ENCODE measurements at places on chromosomes 4 and X.

DNA sequence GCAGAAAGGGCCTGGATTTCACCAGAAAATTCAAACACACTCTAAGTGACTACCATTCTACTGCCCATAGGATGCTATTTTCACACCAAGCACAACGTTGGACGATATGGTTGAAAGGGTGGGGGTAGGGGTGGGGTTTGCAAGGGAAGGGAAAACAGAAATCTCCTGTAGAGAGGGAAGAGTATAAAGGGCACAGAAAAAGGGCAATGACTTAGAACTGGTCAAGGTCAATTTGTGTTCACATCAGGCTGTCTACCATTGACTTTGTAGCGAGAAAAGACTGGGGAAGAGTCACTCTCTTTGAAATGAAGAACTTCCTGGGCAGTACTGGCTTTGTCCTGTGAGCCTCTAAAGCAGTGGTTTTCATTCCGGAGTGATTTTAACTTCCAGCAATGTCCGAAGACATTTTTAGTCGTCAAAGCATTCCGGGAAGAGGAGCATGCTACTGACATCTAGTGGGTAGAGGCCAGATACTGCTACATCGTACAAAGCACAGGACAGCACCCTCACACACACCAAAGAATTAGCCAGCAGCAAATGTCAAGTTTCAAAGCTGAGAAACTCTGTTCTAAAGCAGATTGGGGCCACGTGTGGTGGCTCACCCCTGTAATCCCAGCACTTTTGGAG is 48.4 kb upstream of the SLC7A3 start:
- DNase-seq = no peak

- DNase-seq = no peak
These were observed 383 bp upstream of the TBC1D19 start for GRCh38 chr4:26583538-26583864.

DNA sequence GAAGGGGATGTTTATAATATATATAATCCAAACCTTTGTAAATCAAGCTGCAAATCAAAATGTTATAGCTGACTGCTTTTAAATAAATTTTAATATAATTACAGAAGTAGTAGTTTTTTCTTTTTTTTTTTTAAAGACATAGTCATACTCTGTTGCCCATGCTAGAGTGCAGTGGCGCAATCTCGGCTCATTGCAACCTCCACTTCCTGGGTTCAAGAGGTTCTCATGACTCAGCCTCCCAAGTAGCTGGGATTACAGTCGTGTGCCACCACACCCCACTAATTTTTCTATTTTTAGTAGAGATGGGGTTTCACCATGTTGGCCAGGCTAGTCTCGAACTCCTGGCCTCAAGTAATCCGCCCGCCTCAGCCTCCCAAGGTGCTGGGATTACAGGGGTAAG is 178.7 kb downstream of the FBXW7 start:
- DNase-seq = no peak

- no peak for DNase-seq
These were observed 54.5 kb downstream of the ASB9 start for GRCh38 chrX:15215366-15215765.

DNA sequence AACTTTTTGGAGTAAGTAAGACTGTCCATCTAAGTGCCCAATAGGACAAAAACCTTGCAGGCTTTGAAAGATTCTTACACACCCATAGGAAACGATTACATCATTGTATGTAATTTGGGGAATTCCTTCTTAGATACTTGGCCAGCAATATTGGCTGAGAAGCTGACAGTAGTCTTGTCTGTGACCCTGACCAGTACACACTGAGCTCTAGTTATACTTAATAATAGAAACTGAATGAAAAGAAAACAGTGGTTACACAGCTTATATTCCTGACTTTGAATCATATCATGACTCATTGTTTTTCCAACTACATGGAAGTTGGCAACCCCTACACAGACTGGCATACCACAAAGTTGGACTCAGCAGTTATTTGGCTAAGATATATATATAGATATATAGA is 7.1 kb upstream of the TLR2 start:
- DNase-seq = peak; percentile 66

- DNase-seq = no peak
These were observed 89.3 kb downstream of the APBB2 start for GRCh38 chr4:41124916-41125548.

GRCh38 chrX:124018023-124018422 is 56.5 kb downstream of the STAG2 start:
- DNase-seq = no peak

- DNase-seq = no peak
These were observed 837.6 kb downstream of the FAM133A start for GRCh38 chrX:94511564-94511963.

- DNase-seq = no peak
These were observed 123.6 kb upstream of the INTU start for GRCh38 chr4:127509155-127509554.

- DNase-seq = no peak
These were observed 58.0 kb upstream of the SHOX start for GRCh38 chrX:572538-573124.

Data from brain pericyte (primary cell).